ENCODE measurements at places on chromosomes 7 and 10.

DNA sequence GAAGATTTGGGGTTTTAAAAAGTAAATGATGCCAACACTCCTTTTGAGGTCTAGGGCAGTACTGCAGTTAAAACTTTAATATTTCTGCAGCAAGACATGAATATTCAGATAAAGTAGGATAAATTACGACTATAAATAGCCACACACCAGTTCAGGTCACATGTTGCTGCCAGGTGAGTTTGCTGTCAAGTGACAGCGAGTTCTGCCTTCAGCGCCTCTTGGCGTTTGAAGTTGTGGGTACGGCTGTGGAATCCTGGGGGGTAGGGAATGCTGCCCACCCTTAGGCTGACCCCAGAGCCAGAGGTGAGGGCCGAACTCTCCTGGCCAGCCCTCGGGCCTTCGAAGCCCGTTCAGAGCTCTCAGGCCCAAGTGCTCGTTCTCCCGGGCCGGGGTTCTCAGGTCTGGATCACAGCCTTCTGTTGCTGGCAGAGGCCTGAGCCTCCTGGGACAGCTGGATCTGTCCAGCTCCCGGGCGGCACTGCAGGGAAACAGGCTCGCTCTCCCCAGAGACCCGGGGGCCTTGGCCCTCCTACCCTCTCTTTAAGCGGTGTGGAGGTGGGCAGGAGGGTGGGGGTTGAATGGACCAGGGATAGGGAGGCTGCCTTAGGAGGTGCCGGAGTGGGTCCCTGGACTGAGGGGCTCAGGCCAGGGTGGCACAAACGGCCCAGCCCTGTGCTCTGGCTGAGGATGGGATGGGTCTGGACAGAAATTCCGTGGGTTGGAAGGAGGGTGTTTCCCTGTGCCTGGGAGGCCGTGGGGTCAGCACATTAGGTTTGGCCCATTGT lies 5.4 kb downstream of the BRI3 start:
- no peak for DNase-seq

DNA sequence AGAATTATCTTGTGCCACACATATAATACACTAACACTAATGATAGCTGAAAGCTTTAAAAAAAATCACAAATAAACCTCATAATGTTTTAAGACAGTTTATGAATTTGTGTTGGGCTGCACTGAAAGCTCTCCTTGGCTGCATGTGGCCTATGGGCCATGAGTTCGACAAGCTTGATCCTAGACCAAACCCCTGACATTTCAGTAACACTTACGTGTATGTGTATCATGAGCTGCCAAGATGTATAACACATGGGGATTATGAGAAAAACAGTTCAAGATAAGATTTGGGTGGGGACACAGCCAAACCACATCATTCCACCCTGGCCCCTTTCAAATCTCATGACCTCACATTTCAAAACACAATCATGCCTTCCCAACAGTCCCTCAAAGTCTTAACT lies 823.8 kb downstream of the PCDH15 start:
- no peak for DNase-seq

- no peak for DNase-seq
Observed at GRCh38 chr7:23357190-23358093, 58.3 kb downstream of the MALSU1 start.

GRCh38 chr7:126716321-126716720 lies 536.4 kb downstream of the GRM8 start:
- DNase-seq: no peak

DNA sequence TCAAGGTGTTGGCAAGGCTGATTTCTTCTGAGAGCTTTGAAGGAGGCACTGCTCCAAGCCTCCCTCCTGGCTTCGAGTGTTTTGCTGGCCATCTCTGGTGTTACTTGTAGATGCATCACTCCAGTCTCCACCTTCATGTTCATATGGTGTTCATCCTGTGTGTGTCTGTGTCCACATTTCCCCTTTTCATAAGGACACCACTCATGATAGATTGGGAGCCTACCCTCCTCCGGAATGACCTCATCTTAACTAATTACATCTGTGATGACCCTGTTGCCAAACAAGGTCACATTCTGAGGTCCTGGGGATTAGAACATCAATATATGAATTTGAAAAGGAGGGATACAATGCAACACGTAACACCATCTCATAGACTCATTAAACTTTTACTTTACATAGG lies 119.0 kb downstream of the CREB5 start:
- no peak for DNase-seq

DNA sequence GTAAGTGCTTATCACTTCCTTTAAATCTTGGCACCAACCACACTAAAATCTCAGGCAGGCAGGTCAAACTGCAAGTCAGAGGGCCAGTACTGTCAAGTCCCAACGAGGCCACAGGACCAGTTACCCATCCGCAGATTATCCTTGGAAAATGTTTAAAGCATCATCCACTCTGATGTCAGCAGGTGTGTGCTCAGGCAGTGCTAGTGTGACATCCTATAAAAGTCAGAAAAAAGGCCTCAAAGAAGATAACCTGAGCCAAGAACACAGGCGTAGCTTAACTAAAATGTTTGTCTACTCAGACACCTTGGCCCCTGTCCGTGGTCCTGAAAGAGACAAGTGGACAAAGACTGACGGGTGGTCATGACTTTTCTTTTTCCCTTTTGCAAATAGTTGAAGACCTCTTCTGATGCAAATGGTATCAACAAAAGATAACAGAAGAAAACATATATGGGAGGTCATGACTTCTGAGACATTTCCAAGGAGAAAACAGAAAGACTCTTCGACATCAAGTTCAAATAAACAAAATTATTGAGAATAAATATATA lies 309.3 kb downstream of the KCNMA1 start:
- DNase-seq: no peak

DNA sequence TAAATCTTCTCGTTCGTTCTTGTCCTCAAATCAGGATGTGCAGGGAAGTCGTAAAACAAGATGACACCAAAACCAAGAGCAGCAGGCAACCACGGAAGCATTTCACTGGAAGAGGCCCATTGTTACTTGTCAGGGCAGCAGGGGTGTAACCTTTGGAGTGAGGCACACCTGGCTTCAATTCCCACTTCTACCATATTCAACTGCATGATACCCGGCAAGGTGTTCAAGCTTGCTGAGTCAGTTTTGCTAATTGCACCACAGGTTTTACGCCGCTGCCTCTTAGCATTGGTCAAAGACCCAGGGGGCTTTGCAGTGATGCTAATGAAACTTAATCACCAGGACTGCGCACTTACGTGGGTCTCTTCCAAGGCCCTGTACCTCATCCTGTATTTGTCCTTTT lies 50.0 kb upstream of the PTER start:
- no peak for DNase-seq

GRCh38 chr7:106283501-106283830 lies 1.3 kb downstream of the NAMPT start:
- no peak for DNase-seq

- no peak for DNase-seq
Observed at GRCh38 chr10:49598986-49599385, 11.1 kb upstream of the SLC18A3 start.

GRCh38 chr10:9096288-9096687 lies 1041.8 kb downstream of the GATA3 start:
- peak; percentile 4 for DNase-seq

DNA sequence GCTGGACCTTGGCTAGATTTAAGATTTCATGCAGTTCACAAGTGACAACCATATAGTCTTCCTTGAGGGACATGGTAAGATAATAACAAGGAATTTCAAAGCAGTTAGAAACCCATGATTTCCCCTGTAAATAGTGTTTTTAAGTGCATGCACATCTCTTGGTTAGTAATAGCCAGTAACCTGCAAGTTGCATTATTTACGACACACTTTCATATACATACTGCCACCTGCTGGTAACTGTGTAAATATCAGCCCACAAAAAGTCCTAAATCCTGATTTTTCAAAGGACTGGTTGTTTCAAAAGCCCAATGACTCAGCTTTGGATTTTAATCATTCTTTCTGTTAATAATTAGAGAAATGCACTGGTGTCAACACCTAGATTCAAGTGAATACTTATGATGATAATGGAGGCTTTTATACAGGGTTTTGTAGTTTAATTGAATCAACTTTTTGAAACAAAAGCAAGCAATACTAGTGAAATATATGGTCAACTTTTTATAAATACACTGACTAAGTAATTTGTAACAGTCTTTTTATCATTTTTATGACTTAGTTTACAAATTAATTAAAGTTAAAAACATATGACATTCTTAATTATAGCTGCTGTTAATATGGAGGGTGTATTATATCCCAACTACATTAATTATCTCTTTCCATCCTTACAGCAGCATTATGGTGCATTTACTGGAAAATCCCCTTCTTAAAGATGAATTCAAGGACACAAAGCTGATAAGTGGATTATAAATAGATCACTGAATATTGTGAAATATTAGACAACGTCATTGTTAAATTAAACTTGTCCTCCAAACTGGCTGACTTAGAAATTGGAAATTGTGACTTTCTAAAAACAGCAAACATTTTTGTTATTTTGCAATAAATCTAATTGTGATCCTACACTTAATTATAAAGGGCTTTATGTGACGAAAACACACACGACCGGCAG lies 367.7 kb upstream of the SEMA3D start:
- no peak for DNase-seq

GRCh38 chr10:30742471-30742870 lies 112.9 kb upstream of the LYZL2 start:
- no peak for DNase-seq

GRCh38 chr10:70312249-70312648 lies 28.4 kb upstream of the NPFFR1 start:
- DNase-seq: no peak

DNA sequence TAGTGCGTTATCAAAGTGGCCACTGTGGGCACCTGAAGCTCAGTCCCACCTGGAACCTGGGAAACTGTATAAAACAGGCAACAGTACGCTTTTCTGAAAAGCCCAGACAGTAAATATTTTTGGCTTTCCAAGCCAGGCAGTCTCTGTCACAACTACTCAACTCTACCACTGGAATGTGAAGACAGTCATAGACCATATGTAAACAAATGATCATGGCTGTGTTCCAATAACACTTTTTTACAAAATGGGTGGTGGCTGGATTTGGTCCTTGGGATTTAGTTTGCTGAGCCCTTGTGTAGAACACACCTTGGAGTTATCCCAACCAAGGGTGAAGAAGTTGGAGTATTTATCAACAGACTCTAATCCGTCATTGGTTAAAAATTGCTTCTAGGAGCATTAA lies 259.9 kb downstream of the SKIDA1 start:
- DNase-seq: no peak

- no peak for DNase-seq
Observed at GRCh38 chr10:108631332-108631731, 1292.0 kb downstream of the XPNPEP1 start.

DNA sequence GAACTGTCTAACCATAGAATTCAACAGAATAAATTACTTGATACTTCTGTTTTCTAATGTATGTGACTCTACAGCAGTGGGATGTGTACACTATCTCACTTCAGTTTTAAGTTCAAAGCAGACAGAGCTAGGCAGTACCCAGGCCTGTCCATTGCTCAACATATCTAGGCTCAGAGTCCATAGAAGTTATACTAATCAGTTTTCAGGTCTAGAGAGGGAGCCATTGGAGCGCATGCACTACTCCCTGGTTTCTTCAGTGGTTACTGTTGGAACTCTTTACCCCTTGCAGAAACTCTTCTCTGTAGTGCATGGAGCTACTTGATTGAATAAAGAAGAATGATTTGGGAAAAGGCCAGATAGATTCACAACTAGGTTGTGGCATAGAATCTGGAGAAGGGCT lies 4.4 kb downstream of the CD36 start:
- DNase-seq: no peak

DNA sequence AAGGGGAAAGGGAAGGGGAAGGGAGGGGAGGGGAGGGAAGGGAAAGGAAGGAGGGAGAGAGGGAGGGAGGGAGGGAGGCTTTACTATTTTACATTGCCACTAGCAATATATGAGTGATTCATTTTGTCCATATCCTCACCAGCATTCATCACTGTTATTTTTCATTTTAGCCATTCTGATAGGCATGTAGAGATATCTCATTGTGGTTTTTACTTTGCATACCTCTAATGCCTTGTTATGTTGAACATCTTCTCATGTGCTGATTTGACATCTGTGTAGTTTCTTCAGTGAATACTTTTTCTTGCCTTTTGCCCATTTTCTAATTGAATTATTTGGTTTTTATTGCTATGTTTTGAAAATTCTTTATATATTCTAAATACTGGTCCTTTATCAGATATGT lies 52.7 kb downstream of the GCC1 start:
- DNase-seq: no peak

GRCh38 chr10:11406746-11407145 lies 204.7 kb downstream of the USP6NL start:
- no peak for DNase-seq

- DNase-seq: no peak
Observed at GRCh38 chr7:159172400-159172799, 27.7 kb upstream of the VIPR2 start.

DNA sequence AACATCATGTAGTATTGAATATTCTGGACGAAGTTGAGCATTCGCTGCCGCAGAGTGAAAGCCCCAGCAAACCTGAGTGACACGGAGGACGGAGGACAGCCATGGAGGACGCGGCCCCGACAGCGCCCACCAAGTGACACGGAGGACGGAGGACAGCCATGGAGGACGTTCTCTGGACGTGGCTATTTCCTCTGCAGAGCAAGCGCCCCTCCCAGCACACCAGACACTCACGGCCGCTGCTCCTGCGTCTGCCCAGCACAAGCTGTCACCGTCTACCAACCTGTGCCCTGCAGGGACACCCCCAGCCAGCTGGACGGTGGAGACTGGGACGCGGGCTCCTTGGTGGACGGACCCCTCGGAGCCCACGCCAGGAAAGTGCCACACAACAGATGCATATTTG lies 7.3 kb upstream of the ADAM8 start:
- no peak for DNase-seq

DNA sequence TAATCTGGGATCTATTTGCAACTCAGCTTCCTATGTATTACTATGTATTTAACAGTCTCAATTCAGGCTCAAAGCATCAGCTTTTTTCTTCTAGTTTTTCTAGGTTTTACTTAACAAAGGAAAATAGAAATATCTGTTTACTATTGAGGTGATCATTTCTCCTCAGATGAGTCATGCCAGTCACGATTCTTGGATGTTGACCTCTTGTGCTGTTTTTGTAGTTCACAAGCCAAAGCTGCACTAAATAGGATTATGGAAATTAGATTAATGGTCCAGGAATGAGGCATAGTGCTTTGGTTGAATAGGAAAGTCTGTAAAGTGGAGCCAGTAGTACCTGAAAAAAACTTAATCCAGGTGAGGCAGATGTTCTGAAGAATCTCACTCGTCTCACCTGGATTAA lies 198.3 kb upstream of the KAT6B start:
- DNase-seq: no peak

DNA sequence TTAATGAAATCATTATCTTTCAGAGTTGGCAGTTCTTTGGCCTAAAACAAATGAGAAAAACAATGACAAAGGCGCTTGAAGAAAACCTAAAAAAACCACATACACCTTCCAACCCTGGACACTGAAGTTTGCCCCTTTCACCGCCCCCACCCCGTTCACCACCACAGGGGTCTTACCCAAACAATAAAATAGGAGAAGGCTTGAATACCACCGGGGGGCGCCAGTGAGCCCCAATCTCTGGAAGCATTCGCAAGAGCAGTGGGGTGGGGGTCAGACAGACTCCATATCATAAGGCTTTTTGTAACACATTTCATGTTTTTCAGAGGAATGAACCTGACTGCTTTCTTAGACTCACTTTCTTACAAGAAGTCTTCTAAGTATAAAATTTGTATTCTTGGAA lies 163.6 kb downstream of the PIP4K2A start:
- DNase-seq: peak; percentile 67
